ENCODE measurements at places on chromosomes 4 and X.

DNA sequence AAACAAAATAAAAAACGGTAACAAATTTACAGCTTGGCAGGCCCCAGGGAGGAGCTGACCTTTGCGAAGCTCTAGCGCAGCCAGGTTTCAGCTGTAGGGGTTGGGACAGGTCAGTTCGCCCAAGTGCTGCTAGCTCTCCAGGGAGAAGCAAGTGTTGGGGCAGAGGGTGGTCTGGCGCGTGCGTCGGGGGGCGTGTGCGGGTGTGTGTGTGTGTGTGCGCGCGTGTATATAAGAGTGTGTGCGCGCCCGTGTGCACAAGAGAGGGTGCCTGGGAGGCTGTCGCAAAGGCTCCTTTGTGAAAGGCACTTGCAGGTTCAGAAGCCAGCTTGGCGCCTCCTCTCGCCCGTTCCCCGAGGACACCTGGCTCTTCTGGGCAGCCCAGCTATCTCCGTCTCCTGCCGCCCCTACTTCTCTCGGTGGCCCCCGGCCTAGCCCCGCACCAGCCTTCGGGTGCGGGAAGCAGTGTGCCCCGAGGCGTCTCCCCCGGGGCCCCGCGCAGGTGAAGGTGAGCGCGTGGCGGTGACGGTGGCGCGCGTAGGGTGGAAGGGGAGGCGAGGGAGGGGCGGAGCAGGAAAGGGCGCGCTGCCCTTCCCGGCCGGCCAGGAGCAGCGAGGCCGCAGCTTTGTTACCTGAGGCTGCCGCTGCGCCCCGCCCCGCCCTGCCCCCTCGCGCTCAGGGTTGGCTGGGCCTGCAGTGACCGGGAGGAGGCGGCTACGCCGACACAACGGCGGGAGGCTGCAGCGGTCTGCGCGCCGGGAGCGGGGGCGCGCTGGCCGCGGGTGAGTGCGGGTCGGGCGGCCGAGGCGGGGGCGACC, at the start of gene FHDC1:
TSS of gene FHDC1 (plus strand) at position 693 of the 815 bp plus-strand sequence. CDS start 6,735 bp downstream, outside the sequence.
- DNase-seq, result no peak

- DNase-seq, result no peak
Observed at GRCh38 chr4:25100021-25100555, 60.2 kb downstream of the SEPSECS start.

GRCh38 chr4:67885762-67886161, 2.0 kb upstream of the TMPRSS11D start:
- no peak for DNase-seq

GRCh38 chrX:150049647-150050046, 111.4 kb upstream of the EOLA2 start:
- DNase-seq, result no peak

GRCh38 chr4:10593130-10593529, 91.4 kb downstream of the CLNK start:
- DNase-seq, result no peak

DNA sequence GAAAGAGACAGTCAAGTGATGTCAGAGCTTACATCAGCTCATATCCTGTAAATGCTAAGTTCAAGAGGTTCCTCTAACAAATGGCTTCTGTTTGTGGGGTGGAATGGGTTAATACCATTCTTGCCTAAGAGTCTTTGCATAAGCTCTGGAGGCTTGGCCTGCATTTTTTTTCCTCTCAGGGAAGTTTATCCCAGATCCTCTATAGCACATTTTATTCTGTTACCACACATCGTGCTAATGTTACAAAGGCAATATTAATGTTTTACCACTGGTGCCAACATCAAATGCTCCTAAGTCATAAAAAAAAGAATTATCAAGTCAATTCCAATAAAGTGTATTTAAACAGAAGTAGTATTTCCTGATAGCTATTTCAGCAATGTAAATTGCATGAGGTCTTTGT, 2.9 kb upstream of the ADH6 start:
- no peak for DNase-seq

GRCh38 chrX:138759217-138759943, 47.9 kb upstream of the FGF13 start:
- DNase-seq, result no peak

DNA sequence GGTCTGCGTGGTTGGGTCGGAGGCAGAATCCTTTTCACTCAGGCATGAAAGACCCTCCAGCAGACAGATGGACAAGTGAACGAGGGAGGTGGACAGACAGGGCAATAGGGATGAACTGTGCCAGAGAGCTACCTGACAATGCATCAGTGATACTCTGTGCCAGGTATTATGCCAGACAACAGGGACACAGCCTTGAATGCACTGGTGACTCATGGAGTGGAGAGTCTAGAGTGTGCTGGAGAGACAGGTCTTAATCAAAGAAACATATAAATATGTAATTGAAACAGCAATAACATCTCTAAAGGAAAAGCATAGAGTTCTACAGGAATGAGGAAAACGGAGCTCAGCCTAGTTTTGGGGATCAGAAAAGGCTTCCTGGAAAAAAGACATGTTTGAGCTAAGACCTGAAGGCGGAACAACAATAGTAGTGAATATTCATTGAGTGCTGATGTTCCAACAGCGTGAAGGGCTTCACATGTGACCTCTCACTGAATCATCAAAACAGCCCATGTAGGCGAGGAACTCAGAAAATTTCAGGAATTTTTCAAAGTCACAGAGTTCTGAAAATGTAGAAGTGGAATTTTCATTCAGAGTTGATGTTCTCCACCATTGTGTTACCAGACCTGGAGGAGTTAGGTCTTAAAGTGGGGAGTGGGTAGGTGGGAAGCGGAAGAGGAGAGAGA, 20.0 kb upstream of the FGFBP2 start:
- DNase-seq, result no peak

GRCh38 chr4:26255989-26256388, 64.8 kb upstream of the RBPJ start:
- no peak for DNase-seq

DNA sequence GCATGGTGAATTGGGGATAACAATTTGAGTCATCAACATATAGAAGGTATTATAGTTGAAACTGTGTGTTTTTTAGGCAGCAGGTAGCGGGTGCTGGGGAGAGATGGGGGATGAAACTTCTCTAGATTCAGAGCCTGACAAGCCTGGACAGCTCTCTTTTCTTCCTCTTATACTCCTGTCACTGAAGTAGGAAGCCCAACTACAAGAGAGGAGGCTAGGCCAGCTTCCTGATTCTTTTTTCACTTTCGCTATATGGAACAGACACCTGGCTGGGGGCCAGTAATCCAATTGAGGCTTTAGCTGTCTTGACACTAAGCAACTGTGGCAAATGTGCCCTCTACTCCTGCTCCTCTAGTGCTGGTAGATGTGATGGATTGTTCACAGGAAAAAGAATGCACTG, 69.2 kb downstream of the PHKA1 start:
- no peak for DNase-seq

GRCh38 chr4:145732001-145732815, 52.3 kb downstream of the C4orf51 start:
- no peak for DNase-seq

GRCh38 chr4:36568575-36568974, 287.2 kb downstream of the DTHD1 start:
- DNase-seq, result no peak

- DNase-seq, result no peak
Observed at GRCh38 chr4:156280686-156281085, 327.0 kb upstream of the CTSO start.

DNA sequence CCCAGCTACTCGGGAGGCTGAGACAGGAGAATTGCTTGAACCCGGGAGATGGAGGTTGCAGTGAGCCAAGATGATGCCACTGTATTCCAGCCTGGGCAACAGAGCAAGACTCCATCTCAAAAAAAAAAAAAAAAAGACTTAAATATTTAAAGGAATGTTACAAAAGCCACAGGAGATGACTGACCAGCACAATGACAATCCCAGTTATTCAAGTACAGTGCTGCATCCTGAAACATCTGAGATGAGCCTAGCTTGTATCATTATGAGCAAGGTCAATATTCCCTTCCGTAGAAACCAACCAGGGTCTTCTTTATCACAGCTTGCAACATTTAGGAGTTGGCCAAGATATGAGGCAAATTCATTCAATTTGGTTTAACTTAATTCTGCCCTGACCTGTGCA, 38.6 kb downstream of the LNX1 start:
- DNase-seq, result no peak

DNA sequence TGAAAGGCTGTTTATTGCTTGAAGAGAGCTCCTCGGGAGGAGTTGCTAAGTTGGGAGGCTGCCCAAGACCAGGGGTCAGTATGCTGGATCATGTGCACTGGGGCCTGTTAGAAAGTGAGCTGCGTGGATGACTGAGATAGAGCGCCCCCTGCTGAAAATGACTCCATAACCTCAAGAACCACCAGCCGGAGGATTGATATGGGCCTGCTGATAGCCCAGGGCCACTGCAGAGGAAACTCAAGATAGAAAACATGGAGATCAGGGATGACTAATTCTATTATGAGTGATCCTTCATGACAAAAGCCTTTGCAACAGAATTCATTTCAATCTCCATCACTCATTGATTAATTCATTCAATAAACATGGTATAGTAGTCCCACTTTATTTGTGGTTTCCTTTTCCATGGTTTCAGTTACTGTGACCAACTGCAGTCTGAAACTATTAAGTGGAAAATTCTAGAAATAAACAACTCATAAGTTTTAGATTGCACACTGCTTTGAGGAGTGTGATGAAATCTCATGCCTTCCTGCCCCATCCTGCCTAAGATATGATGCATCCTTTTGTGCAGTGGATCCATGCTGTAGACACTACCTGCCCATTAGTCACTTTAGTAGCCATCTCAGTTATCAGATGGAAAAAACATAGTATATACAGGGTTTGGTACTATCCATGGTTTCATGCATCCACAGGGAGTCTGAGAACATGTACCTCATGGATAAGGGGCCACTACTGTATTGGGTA, 126.7 kb upstream of the MBNL3 start:
- DNase-seq, result no peak

- DNase-seq, result no peak
Observed at GRCh38 chrX:20829665-20830491, 544.3 kb upstream of the CNKSR2 start.

DNA sequence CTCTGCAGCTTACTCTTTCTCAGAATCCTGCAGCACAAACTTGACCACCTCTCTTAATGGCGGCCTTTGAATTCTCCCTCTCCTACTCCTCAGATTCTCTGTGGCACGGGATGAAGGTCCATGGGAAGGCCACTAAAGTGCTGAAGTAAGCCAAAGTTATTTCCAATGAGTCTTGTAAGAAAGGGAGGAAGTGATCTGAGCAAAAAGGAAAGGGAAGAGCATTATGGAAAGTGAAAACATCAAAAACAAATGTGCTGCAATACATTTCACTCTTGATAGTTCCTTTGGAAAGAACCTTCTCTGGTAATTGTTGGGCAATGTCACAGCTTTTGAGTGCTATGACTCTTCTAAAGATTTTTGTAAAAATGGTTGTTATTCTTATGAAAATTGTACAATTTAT, 54.3 kb upstream of the CAMK2D start:
- no peak for DNase-seq

- no peak for DNase-seq
Observed at GRCh38 chrX:12956704-12957534, 18.0 kb upstream of the TMSB4X start.

DNA sequence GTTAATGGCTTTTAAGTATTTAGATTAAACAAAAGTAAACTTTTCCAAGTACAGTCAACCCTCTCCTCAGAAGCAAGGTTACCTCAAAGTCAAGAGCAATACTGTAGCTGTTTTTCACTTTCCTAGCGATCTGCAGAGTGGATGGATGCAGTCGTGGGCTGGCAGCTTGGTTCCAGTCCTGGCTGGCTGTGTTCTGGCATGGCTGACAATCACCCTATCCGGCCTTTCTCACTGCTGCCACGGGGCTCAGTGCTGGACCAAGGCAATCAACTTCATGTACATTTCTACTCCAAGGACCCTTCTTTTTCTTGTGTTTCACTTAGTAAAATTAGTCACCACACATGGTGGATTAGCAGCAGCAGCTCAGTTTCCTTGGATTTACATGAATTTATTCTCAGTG, 208.3 kb downstream of the GABRB1 start:
- no peak for DNase-seq

- DNase-seq, result no peak
Observed at GRCh38 chr4:14607578-14607977, 394.7 kb upstream of the CPEB2 start.

- no peak for DNase-seq
Observed at GRCh38 chrX:27660878-27661277, 70.7 kb downstream of the DCAF8L2 start.

GRCh38 chr4:40750461-40751258, 905 bp downstream of the NSUN7 start:
- DNase-seq, result no peak

- no peak for DNase-seq
Observed at GRCh38 chrX:148459343-148459742, 41.1 kb upstream of the AFF2 start.

DNA sequence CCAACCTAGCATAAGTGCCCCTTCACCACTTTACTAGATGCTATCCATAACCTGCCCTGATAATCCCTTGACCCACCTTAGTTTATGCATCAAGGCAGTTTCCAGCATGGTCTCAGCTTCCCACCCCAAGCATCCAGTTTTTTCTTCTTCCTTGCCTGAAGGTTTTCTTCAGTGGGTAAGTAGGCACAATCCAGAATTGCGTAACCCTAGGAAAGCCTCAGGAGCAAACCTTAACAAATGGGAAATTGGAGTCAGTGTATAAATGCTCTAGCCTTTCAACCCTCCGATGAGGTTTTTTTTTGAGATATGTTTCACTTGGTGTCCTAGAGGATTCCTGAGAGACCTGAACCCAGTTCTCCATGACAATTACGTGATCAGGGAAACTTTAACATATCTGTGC, 614.0 kb upstream of the BOD1L1 start:
- no peak for DNase-seq

DNA sequence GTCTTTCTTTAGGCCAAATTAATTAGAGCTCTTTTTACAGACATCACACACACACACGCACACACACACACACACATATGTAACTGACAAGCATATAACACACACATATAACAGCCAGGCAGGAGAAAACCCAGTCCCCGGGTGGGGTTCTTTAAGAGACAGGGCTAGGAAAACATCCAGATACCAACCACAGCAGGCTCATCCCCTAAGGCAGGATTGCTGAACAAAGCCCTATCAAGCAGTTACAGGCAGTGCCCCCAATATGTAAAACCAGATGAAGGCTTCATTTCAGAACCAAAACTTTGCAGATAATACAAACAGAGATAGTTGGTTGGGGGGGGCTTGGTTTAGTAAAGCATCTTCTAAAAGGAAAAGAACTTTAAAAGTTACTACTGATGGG, 18.0 kb upstream of the FAM47E start:
- no peak for DNase-seq

GRCh38 chr4:184282251-184282713, 64.6 kb upstream of the ENPP6 start:
- no peak for DNase-seq

Data from cortex of kidney (tissue), 1 donor.